ENCODE measurements at places on chromosomes 3 and 15.

- DNase-seq: no peak
Observed at GRCh38 chr15:41842229-41842628, 3.6 kb downstream of the PLA2G4B start.

DNA sequence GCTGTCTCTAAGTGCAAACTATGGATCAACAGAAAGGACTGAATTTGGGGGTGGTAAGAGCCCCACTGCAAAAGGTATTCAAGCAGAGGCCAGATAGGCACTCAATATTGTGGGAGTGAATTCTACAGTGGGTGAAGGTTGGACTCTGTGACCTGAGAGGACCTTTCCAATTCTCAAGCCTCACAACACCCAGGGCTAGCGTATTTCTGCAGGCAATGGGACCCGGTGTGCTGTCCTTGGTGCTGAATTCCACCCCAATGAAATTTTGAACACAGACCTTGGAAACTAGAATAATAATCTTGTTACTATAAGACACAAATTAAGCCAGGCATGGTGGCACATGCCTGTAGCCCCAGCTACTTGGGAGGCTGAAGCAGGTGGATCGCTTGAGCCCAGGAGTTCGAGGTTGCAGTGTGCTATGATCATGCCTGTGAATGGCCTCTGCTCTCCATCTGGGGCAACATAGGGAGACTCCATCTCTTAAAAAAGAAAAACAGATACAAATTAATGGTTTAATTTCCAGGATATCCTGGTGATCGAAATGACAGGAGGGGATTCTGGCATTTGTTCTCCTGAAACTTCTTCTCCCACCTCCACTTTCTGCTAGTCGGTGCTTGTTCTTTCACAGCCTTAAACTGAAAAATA is 135.4 kb downstream of the RAB11A start:
- no peak for DNase-seq

- DNase-seq: no peak
Observed at GRCh38 chr3:37896827-37897226, 35.1 kb downstream of the CTDSPL start.

DNA sequence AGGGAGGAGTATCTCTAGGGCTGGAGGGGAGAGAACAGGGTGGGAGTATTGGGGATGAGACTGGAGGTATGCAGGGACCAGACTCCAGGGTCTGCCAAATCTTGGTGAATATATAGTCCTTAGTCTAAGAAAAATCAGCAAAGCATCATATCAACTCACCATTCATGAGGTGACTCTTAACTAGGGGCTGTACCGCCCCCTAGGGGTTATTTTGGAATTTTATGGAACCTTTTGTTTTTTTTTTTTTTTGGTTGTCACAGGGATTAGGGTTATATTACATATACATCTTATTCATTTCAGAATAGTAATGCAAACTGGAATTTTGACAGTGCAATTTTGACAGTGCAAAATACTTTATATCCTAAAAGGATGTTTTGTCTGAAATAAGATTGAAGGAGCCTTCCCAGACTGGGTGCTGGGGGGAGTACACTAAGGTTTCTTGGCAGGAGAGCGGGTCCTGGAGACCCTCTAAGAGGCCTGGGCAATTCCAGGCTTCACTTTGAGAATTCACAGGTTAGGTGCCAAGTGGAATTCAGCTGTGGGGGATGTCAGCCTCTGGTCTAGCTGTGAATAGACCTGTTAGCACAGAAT is 7.5 kb downstream of the CMTM7 start:
- DNase-seq: no peak

DNA sequence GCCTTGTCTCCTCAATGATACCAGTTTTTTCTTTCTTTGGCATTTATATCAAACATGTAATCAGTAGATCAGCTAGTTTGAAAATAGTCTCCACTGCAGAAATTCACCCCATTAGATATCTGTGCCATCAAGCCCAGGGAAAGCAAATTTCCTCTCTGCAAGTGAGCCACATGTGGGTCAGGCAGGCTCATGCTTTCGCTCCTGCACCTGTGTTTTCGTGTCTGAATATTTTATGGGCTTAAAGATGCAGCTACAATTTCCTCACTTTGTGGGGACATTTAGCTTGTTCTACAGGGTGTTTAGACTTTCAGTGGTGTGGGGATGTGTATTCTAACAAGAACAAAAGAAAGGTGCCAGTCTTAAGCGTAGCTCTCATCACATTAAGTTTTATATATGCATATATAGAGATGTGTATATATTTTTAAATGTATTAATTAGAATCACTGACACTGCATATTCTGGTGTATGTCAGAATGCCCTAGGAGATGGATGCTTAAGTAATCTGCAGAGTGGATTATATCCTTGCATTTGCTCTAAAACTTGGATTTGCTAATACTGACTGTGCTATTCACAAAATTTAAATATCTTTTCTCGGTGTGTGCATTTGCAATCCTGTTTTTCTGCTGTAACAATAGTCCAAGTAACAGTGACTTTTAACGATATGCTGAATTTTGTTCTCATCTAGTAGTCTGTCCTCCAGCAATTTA is 372.6 kb downstream of the PTPRG start:
- no peak for DNase-seq

DNA sequence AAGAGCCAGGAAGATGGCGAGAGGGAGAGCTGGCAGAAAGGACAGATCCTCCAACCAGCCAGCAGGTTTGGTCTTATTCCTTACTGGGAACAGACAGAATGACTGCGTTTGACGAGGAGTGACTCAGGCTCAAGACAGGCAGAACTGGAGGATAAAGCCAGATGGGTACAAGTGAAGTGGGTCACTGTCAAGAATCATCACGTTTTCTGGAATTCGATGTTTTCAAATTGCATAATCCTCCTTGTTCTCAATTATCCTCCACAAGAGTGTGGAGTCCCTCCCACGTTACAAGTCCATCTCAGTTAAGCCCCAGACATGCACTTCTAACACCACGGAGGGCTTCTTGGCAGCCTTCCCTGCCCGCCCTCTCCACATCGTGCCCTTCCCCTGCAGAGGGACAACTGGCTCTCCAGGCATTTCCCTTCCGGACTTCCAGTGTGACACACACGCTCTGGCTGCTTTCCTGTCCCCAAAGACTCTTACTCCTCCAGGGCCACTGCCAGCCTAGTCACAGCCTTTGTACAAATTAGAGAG is 183.1 kb downstream of the CHST2 start:
- DNase-seq: no peak

- no peak for DNase-seq
Observed at GRCh38 chr15:40081691-40082194, 26.9 kb downstream of the BMF start.

DNA sequence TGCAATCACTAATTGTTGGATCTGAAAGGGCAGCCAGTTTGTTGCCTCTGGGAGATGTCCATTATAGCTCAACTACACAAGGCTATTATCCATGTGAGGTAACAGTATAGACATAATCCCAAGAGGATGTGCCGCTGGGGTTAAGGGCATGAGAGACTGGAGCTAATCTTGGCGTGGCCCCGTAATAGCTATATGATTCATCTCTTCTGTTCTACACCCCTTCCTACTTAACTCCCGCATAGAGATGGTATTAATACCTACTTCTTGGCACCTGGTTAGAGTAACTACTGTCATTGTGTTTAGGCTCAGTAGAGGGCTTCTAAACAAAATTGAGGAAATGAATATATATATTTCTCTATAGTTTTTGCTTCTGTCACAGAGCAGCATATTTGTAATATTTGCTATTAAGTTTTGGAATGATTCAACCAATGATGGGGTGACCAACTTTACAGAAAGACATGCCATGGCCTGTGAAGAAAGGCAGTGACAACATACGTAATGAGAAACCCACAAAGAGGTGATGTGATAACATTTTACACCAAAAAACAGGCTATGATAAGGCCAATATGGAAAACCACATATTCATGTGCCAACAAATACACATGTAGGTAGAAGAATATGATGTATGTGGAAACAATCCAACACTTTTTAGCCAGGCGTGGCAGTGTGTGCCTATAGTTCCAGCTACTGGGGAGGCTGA is 76.8 kb upstream of the DPH6 start:
- no peak for DNase-seq

DNA sequence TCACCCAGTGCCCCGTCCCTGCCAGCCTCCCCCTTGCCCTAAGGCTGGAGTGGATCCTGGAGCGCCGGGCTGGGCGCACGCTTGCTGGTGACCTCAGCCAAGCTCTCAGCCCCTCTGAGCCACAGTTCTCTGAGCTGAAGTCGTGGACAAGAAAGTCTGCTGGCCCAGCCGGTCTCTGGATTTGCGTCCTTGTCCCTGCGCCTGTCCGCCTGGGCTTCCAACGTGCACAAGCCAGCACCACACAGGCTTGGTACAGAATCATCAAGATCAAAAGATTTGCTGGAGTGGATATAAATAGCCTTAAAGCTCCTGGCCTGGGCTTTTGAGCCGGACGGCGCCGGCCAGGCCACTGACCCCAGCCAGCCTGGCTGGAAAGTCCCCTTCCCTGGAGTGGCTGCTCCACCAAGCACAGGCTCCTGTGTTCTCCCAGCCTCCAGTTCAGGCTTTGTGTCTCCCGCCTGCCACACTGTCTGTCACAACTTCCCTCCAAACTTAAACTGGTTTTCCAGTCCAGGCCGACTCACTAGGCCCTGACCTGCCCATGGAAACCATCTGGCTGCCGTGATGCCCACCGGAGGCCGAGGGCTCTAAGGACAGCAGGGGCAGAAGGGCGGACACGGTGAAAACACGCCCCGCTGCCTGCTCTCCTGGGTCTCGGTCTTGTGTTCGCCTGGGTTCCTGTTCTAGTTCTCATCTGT is 156.2 kb downstream of the NUP210 start:
- no peak for DNase-seq

GRCh38 chr15:62691008-62691407 is 351.5 kb upstream of the TPM1 start:
- no peak for DNase-seq

GRCh38 chr15:78050826-78051225 is 26.7 kb downstream of the TBC1D2B start:
- no peak for DNase-seq

DNA sequence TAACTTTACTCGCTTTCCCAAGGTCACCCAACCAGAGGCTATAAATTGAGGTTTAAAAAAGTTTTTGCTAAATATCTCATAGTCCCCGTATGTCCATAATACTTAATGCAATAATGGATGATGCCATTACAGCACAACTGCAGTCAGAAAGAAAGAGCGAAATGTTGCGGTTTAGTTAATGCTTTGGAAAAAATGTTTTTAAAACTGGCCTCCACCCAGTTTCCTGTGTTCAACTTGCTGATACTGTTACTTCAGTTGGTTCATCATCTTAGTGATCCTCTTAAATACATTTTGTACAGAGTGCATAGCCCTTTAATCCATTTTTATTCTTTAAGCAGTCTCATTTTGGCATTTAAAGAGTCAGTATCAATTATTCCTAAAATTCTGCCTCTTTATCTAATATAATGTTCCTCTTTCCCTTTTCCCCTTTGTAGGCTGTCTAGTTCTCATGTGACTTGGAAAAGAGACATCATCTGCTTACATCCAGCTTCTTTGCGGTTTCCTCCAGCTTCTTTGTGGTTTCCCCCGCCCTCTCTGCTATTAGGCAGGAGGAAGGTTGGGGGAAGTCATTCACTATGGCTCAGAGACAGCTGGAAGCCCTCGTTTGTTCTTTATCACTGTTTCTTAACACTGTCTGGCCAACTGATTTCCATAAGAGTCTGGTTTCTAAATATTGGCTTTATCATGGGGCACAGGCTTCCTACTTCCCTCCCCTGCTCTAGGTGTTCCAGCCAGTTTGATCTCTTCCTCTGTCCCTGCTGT is 154.3 kb downstream of the GOLIM4 start:
- DNase-seq: peak; percentile 93

GRCh38 chr3:171346582-171347300 is 113.5 kb downstream of the TNIK start:
- no peak for DNase-seq

GRCh38 chr3:74423867-74424266 is 190.6 kb downstream of the CNTN3 start:
- no peak for DNase-seq

GRCh38 chr3:60250206-60250605 is 1001.0 kb downstream of the FHIT start:
- no peak for DNase-seq

- DNase-seq: no peak
Observed at GRCh38 chr15:41979493-41980266, 7.3 kb upstream of the EHD4 start.

GRCh38 chr3:110608566-110608965 is 463.1 kb upstream of the NECTIN3 start:
- no peak for DNase-seq

DNA sequence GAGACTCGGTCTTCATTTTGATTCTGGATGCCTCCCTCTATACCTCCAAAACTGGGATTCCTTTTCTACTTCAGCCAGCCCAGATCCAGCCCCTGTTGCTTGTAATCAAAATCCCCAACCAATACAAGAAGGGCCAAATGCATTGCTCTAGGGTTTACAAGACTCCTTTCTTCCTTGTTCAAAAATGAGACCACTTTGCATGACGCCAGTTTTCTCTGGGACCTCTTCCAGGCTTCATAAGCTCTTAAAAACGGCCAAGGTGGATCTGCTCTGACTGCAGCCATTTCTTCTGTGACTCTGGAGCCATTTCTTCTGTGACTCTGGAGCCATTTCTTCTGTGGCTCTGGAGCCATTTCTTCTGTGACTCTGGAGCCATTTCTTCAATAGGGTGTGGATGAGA is 71.9 kb downstream of the ADAMTS17 start:
- DNase-seq: no peak

Measured in NCI-H2107 (cell line).